ENCODE measurements at places on chromosomes 1 and 21.

- DNase-seq, result no peak
Observed at GRCh38 chr1:225813214-225813964, 3.5 kb downstream of the EPHX1 start.

- no peak for DNase-seq
Observed at GRCh38 chr21:45891388-45892155, 90.0 kb upstream of the COL6A1 start.

- no peak for DNase-seq
Observed at GRCh38 chr21:43697758-43698643, 20.9 kb upstream of the PDXK start.

DNA sequence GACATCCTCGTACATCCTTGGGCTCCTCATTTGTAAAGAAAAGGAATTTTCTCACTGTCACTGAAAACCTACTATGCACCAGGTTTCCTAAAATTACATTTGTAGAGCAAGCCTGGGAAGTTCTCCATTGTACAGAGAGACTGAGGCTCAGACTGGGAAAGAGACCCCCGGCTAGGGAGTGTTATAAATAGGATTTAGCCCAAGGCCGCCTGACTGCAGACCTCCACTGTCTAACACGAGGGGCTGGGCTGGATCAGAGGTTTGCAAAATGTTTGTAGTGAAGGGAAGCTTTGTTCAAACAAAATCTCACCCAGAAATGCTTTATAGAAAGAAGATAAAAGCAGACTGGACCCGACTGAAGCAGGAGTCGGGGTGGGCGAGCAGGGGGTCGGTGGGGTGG, 131.3 kb downstream of the ACTL8 start:
- DNase-seq, result no peak

- DNase-seq, result no peak
Observed at GRCh38 chr1:8551057-8551456, 233.1 kb downstream of the SLC45A1 start.

DNA sequence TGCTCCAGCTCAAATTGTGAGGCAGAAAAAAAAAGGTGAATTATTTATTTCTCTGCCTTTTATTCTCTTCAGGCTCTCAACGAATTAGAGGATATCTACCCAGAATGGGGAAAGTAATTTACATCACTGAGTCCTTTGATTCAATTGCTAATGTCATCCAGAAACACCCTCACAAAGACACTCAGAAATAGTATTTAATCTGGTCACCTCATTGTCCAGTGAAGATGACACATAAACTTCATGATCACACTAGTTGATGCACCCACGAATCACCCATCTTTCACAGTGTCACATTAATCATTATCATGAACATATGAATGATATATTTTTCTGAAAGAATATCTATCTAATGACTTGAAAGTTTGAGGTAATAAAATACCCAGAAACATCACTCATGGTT, 868.5 kb downstream of the BRINP3 start:
- no peak for DNase-seq

- DNase-seq, result no peak
Observed at GRCh38 chr1:52629325-52629643, 3.7 kb upstream of the SHISAL2A start.

DNA sequence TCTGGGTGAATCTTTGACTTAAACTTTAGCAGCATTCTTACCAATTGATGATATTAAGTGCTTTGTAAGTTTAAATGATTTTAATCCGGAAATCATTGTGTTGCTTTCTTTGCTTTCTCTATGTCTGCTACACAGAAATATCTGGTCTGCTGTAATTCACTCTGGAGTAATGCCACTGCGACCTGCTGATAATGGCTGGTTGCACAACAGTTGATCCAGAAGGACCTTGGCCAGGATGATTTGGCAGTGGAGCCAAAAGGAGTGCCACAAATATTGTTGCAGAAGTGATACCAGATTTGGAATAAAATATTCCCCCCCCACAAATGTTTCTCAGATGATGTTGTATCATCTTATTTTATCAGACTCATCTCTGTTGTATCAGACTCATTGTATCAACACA, 2063.9 kb downstream of the MRPL39 start:
- no peak for DNase-seq

- DNase-seq, result no peak
Observed at GRCh38 chr21:35465741-35466140, 416.6 kb upstream of the RUNX1 start.

DNA sequence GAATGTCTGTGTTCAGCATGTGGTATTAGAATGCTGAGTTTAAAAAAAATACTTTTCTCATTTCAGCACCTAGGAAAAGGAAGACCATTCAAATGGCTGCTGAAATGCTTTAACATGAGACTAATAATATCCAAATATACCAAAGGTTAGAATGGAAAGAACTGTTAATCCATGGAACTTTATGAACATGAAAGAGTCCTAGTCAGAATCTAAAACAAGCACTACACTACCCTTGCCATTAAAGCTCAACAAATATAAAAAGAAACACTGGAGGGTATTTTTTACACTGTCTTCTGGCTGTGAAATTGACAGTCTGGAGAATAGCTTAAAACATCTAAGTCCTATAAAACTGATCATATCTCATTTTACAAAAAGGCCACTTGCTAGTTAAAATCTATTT, 112.9 kb upstream of the HP1BP3 start:
- DNase-seq, result no peak

DNA sequence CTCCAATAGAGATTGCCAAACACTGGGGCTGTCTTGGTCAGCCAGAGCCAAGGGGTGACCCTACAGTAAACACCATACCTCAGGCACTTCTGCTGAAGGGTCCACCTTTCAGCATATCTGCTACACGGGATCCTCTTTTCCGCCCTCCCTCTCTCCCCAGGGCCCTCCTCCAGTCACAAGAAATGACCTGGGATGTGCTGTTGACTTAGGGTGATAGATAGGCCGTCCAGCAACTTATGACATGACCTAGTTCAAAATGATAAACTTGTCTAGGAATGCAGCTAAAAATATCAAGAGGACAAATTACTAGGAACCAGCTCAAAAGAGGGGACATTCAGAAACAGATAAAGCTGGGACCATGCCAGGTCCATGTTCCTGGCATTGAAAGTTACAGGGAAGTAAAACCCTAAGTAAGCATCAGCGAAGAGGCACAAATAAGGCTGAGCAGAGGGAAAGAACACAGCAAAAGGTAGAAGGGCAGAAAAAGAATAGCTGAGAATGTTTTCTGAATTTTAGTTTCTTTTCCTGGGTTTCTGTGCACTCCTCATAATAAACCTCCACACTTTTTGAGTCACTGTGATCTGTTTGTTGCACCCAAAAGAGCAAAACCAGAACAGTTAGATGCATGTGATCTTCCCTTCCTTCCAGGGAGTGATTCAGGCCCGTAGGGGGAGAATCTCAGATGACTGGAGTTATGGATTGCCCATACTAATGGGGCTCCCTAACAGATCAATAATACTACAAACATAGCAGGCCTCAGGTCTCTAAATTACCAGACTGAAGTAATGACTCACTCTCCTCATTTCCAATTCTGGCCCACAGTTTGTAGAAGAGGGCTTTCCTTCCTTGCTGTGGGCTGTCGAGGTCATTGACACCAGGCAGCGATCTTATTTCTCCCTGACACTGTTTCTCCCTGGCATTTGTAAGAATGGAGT, 48.9 kb upstream of the F3 start:
- no peak for DNase-seq
